ENCODE measurements at places on chromosomes 1 and 21.
A peak's percentile ranks its signal among the peaks of the same experiment; 100 is the strongest.

DNA sequence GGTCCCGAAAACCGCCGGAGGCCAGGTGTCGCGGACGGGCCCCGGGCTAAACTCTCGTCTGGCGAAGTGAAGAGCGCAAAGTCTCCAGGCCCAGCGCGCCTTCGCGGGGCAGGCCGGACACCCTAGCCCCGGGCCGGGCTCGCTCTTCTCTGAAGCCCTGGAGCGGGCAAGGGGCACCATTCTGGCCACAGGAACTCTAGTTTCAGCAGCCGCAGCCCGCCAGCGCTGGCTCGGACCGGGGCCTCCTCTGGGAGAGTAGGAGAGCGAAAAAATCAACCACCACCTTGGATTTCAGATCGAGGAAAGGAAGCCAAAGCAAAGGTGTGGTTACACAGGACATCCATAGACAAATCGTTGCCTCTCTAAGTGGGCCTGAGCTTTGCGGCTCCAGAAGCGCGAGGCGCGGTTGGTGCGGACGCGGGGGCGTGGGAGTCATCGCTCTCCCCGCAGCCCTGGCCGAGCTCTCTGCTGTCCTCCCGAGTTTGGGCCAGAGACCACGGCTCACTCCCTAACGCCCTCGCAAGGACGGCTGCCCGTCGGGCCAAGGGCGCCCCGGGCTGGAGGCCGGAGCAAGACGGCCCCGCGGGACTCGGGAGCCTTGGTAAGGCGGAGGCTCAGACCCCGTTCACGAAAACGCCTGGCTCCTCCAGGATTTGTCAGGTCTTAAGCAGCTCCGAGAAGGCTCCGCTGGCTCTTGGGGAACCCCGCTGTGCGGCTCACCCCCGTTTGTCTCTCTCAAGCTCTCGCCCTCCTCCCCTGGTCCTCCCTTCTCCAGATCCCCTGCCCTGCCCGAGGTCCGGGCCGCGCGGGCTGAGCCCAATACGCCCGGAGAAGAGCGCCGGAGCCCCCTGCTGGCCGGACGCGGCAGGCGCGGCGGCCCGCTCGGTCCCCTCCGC is 132.9 kb upstream of the DPYD start:
- DNase-seq, result no peak

DNA sequence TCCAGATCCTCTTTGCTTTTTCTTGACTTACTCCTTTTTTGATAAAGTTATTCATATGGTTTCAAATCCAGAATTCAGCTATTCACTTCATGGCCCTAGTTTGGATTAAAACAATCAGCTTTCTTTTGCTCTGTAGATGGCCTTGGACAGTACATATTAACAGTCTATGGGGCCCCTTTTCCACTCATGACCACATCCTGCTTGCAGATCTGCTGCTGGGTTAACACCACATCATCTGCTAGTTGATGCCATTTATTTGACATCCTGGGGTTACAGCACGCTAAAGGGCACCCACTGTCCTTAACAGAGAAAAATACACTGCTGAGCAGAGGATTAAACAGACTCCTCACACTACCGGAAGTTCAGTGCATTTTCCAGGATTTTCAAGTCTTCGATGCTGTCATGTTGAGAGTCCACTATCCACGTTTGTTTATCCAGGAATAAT is 941 bp upstream of the IFI16 start:
- peak; percentile 43 for DNase-seq

GRCh38 chr1:178161516-178161915 is 67.6 kb downstream of the RASAL2 start:
- no peak for DNase-seq

DNA sequence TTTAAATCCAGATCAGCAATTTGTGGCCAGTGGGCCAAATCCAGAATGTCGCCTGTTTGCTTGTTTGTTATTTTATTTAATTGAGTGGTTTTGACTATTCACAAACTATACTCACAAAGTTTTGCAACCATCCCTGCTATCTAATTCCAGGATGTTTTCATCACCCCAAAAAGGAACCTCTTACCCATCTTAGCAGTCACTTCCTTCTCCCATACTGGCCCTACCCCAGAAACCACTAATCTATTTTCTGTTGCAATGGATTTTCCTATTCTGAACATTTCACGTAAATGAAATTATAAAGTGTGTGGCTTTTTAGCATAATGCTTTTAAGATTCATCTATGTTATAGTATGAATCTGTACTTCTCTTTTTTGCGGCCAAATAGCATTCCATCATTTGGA is 41.3 kb downstream of the WDTC1 start:
- DNase-seq, result no peak

GRCh38 chr1:107896936-107897335 is 68.0 kb downstream of the VAV3 start:
- DNase-seq, result no peak

- no peak for DNase-seq
Measured at GRCh38 chr21:22691658-22692057, 1693.4 kb downstream of the NCAM2 start.

DNA sequence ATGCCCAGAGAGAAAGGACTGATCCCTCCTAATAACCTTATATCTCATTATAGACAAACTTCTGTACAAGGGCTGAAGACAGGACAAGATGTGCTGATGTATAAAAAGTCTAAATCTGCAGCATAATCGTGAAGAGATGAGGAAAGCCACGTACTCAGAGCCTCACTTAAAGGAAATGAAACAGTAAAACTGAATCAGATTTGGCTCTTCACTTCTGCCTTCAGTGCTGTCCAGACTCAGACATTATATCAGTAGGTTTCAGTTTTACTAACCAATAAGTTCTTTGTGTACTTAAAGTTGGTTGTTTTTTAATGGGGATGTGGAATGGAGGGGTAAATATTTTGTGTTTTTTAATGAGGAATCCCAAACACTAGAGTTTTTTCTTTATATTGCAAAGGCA is 45.3 kb upstream of the RGS1 start:
- no peak for DNase-seq

GRCh38 chr1:10400013-10400412 is 1.1 kb downstream of the PGD start:
- DNase-seq, result no peak

DNA sequence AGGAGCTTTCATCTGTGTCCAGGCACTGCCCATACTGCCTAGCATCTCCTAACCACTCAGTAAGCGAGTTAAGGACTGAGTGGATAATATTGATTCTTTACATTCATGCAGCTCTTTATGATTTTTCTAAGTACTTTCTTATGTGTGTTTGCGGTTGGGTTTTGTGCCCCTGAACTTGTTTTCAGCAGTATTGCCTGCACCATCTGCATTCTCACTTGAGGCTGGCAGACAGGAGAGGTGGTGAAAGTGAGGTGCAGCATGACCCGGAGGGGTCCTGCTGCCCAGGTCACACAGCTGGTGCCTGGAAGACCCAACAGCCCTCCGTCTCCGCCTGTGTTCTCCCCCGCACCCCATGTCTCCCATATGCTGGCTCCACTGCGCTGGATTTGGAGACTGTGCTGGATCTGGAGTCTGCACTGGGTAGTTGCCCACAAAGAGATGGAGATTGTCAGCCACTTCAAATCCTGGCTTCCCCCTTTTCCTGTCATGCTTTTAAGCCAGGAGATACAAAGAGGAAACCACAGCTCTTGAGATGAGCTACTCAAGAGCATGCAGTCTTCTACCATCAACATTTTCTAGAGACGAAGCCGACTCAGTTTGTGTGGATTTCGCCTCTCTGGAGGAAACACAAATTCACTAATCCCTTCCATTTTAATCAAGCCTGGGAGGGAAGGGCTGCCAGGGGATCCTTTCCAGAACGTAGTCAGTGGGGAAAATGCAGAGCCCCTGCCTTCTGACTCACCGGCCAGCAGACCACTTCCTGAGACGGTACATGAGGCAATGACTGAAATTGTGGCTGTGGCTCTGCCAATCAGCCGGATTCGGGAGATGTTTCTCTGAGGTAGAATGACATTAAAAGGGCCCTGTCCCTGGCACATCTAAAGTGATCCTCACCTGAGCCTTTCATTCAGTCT is 71.7 kb upstream of the ANGPTL1 start:
- no peak for DNase-seq

- DNase-seq, result no peak
Measured at GRCh38 chr1:70675737-70676156, 264.7 kb downstream of the CTH start.

DNA sequence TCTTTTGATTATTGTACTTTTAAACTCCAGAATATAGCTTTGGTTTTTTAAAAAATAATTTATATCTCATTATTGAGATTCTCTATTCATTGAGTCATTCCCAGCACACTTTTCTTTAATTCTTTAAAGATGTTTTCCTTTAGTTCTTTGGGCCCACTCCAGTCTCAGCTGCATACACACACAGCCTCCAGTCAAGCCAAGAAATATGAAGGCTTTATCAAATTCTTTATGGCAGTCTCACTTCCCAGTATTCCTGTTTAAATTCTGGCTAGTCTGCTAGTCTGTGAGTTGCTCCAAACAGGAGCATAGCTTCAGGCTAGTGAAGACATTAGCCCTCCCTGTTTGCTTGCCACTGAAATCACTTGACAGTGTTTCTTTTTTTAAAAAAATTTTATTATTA is 61.2 kb downstream of the CRP start:
- DNase-seq, result no peak

GRCh38 chr1:236921610-236922009 is 82.6 kb downstream of the MT1HL1 start:
- no peak for DNase-seq

- no peak for DNase-seq
Measured at GRCh38 chr1:107687849-107688753, 276.9 kb downstream of the VAV3 start.
